ENCODE measurements at places on chromosomes 5 and 9.

DNA sequence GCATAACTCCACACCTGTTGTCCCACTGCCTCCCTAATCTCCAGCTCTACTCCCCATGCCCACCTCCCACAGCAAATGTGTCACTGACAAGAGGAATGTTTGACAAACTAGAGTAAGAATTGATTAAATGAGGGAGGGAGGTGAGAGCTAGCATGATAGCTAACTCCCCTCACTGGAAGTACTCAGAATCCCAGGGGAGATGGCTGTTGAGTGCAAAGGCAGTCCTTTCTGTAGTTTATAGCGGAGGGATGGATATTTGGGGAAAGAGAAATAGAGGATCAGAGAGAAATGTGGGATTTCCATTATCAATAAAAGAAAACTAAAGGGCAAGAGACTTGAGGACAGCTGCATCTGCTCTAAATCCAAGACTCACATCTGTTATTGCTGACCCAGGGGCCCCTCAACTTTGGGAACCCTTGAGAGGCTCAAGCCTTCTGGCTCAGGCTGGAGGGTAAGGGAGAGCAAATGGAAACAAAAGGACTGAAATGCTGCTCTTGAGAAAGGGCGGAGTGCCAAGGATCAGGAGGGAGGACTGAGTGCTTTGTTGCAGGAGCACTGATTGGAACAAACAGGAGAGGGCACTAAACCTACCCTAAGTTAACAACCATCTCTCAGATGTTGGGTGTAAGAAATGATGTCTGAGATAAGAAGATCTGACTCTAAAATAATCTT lies 372.1 kb downstream of the NTRK2 start:
- peak; percentile 23 for DNase-seq

DNA sequence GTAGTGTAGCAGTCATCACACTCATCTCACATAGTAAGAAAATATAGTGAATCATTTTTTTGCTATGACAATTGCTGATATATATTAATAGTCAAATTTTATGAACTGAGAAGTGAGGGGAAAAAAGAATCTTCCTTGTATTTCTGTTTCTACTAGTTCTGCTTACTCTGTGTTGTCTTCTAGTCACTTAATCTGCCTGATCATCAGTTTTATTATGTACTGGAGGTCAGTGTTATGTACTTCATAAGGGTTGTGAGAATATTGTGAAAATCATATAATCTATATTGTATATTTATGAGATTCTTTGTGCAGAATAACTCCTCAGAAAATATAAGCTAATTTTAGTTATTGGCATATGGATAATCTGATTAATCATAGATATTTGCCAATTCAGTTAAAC lies 546.9 kb upstream of the RIOK2 start:
- DNase-seq = no peak

GRCh38 chr9:106868087-106868486 lies 5.1 kb downstream of the ZNF462 start:
- DNase-seq = no peak

- DNase-seq = no peak
Measured at GRCh38 chr9:114196979-114197622, 41.8 kb downstream of the COL27A1 start.

DNA sequence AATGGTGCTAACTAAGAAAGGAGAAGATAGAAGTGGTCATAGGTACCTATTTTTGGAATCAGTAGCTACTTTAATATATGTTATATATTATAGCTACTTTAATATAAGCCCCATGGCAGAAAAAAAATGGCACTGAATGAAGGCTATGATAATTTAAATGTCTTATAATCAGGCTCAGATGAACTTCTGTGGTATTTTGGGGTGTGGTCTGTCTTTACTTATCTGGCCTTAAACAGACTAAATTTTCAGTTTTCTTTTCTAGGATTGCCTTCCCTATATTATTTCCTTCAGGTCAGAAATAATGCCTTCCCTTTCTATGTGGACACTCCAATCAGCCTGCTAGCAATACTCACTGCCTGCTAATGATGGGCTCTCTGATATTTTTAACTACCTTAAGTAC lies 292.3 kb downstream of the SLF1 start:
- no peak for DNase-seq

GRCh38 chr5:37900692-37901091 lies 60.9 kb upstream of the GDNF start:
- DNase-seq = peak; percentile 63

- peak; percentile 92 for DNase-seq
Measured at GRCh38 chr5:174735498-174736330, 11.3 kb downstream of the MSX2 start.

- no peak for DNase-seq
Measured at GRCh38 chr9:129136446-129137035, 25.3 kb downstream of the PTPA start.

GRCh38 chr5:157903117-157903450 lies 44.1 kb upstream of the CLINT1 start:
- no peak for DNase-seq

- DNase-seq = no peak
Measured at GRCh38 chr9:19320495-19320894, 59.5 kb downstream of the RPS6 start.

- no peak for DNase-seq
Measured at GRCh38 chr5:149380466-149381121, 1.5 kb upstream of the IL17B start.

DNA sequence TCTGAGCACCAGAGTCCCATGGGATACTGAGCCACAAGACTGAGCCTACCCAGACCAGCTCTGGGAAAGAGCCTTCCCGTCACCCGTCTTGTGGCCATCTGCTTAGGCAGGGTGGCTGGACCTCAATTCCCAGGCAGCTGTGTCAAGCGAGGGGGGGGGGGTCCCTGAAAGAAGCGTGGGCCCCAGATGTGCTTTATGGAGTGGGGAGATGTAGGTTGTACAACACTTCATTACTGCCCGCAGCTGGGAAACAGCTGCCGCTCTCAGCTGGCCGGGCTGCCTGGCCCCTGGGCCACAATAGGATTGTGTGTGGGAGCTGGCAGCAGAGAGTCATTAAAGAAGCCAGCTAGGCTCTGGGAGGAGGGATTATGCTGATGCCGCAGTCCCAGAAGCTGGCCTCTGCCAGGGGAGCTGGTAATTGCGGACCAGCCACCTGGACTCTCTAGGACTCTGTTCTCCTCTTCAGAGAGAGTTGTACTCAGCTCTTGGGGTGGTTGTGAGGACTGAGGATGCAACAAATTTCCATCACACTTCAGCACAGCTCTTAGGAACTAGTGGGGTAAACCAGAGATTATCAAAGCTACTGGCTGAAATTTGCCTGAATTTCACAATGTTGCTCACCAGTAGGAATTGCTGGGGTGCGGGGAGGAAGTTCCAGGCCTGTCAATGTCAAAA lies 145.4 kb downstream of the GADD45G start:
- peak; percentile 21 for DNase-seq

GRCh38 chr9:129140397-129141065 lies 29.3 kb downstream of the PTPA start:
- peak; percentile 67 for DNase-seq

- DNase-seq = no peak
Measured at GRCh38 chr5:67061511-67061910, 135.1 kb downstream of the CD180 start.

DNA sequence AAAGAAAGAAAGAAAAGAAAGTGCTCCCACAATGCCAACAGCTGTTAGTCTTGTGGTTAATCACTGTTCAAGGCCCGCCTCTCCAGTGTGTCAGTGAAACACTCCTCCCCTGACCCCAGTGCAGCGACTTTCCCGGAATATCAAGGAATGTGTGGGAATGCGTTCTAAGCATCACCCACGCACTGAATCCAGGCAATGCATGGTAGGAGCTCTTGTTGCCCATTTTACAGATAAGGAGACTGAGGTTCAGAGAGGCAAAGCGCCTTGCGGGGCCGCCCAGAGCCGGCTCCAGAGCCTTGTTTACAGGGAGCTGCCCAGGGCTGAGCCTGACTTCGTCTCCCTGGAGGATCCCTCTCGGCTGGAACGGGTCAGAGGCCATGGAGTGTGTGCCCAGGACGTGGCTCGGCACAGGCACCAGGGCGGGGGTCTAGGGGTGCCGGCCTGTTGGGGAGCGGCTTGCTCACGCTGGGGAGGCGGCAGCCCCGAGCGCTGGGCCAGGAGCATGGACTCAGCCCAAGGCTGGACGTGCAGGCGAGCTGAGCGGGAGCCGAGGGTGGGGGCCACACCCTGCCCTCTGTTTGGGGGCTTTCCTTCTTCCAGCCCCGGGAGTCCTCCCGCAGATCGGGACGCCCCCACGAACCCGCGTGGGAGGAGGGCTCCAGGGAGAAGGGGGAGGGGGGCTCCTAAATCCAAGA lies 823 bp downstream of the ST6GALNAC6 start:
- DNase-seq = no peak

GRCh38 chr5:142427015-142427364 lies 102.2 kb upstream of the SPRY4 start:
- no peak for DNase-seq

GRCh38 chr9:137349471-137350033 lies 47.5 kb upstream of the NRARP start:
- DNase-seq = no peak

DNA sequence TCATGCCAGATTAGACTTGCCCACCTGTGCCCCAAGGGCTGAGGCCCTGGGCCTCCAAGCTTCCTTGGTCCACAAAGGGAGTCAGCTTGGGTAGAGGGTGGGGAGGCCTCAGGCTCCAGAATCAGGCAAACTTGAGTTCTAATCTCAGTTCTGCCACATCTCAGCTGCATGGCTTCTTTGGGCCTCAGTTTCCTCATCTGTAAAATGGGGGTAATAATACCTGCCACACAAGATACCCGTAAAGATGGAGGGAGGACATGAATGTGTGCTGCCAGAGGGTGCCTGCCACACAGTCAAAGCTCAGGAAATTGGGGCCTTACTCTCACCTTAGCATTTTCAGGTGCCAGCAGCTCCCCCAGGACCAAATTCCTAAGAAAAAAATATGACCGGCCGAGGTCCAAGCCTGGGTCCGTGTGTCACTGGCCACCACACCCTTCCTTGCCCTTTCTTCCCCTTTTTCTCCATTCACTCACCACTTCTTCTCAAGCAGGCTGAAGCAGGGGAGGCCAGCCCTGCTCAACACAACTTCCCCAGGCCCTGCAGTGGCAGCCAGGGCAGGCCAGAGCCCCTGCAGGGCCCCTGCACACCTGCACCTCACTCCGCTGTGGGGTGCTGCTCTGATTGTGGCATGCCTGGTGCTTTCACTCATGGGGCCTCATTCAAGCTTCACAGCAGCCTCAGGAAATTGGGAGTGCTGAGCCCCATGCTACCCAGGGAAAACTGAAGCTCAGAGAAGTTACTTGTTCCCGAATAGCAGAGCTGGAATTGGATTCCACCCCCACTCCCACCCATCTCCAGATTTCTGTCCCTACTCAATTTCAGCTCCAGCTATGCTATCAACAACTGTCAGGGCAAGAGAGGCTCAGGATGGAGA lies 3.9 kb downstream of the RGS14 start:
- DNase-seq = no peak

DNA sequence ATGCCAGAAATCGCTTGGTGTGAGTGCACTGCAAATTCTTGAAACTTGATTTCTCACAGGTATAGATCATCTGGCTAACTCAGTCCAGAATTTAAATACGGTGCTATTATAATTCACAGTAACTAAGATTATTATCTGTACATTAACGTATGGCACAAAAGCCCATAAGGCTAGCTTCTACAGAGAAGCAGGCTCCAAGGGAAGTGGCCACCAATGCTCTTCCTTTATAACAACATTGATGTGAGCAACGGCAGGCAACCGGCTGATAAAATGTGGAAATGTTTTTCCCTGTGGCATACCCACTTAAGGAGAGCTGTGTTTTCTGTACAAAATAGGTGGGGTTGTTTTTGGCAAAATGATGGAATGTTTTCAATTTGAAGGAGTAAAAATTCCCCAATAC lies 35.7 kb downstream of the SEMA4D start:
- DNase-seq = no peak

- DNase-seq = no peak
Measured at GRCh38 chr9:23006127-23006526, 559.5 kb downstream of the DMRTA1 start.

- DNase-seq = no peak
Measured at GRCh38 chr5:32143617-32144377, 30.3 kb downstream of the GOLPH3 start.

- DNase-seq = peak; percentile 73
Measured at GRCh38 chr9:99998266-99998665, 91.8 kb downstream of the STX17 start.

GRCh38 chr9:136099542-136099941 lies 4.5 kb upstream of the NACC2 start:
- DNase-seq = no peak

GRCh38 chr5:73514418-73514817 lies 16.2 kb downstream of the BTF3 start:
- no peak for DNase-seq

GRCh38 chr9:94788570-94789105 lies 62.1 kb downstream of the AOPEP start:
- DNase-seq = no peak

- no peak for DNase-seq
Measured at GRCh38 chr5:143893638-143894037, 81.7 kb downstream of the HMHB1 start.

Data from mesendoderm (in vitro differentiated cells).